ENCODE measurements at places on chromosomes 3 and 15.

- no peak for DNase-seq
These were observed 289.2 kb downstream of the ROBO1 start for GRCh38 chr3:79478620-79479019.

DNA sequence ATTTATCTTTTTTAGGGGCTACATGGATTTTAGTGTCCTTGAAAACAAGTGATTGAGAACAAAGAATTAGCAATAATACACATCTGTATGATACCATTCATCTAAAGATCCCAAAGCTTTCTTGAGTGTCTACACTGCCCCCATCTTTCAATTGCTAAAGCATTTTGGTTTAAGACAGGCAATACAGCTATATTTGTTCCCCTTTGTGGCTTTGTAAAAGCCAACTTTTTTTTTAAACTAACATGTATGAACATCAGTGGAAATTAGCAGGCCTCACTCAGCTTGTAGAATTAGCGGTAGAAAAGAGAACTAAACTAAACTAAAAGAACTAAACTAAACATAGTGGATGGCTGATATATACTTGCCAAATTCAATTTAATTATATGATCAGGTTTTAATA is 449.6 kb downstream of the MECOM start:
- no peak for DNase-seq

DNA sequence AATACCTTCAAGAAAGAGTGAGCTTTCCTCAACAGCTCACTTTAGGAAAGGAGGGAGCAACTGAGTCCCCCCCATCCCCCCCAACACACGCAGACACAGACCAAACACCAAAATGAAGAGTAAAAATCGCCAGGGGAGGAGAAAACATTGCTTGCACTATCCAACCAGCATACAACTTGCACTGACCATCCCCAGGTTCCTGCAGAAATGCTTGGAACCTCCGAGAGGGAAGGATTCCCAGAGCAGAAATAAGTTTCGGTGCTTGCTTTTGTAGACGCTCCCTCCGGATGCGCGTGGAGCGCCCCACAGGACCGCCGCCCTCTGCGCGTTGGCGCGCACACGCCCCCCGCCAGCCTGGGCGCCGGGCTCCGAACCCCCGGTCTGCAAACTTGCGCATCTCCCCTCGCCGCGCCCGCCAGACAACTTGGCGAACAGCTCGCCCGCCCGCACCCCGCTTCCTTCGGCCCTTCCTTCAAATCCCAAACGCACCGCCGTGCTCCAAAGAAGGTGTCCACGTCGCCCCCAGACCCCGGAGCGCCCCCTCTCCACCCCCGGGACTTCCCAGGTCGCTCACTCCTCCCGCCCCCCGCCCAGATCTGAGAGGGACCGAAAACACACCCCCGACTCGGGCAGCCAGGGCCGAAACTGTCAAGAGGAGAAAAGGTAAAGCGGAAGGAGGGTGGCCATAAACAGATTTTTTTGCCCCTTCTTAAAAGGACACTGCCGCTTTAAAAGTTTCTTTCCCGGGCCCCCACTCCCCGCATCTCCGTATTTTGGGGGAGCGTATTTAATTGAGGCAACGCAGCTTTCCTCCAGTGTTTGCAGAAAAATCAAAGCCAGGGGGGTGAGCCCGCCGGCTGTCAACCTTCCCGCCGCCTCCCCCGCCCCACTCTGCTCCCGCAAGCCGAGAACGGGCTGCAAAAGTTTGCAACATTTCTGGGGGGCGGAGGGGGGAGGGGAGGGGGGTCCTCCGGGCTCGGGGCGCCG is 859 bp downstream of the RORA start:
- peak; percentile 47 for DNase-seq

- peak; percentile 3 for DNase-seq
These were observed 4.0 kb downstream of the TRIM71 start for GRCh38 chr3:32821686-32822296.

DNA sequence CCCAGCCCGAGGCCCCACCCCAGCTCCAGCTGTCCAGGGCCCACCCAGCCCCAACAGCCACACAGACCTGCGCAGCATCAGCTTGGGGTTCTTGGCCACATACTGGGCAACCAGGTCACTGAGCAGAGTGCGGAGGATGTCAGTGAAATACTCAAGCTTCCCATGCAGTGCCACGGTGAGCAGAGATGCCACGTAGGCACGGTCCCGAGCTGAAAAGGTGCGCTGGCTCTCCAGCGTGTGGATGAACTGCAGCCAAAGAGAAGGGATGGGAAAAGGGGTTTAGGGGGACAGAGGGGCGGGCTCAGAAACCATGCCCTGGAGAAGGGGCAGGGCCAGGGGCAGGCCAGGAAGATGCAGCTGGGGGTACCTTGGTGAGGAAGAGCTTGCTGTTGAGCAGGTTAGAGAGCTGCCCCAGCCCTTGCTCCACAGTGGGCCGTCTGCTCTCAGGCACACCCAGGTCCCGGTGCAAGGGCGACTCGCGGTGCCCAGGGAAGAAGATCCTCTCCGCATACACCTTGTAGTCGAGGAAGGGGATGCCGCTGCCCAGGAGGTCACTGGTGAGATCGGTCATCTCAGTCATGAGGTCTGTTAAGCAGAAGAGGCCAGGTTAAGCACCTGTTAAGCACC is 17.4 kb downstream of the PLXNB1 start:
- DNase-seq = no peak

- DNase-seq = no peak
These were observed 108.3 kb downstream of the TFDP2 start for GRCh38 chr3:142040941-142041491.

DNA sequence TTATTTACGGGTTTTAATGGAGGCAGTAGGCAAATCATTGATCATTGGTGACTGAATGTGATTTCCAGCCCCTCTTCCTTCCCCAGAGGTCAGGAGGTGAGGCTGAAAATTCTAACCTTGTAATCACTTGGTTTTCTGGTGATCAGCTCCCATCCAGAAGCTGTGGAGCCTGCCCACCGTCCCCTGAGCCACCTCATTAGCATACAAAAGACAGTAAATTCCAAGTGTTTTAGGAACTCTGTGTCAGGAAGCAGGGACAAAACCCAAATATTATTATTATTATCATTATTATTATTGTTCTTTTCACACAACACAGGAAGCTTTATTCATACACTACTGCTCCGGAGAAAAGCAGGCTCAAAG is 18.2 kb downstream of the FOXB1 start:
- no peak for DNase-seq

- no peak for DNase-seq
These were observed 277.9 kb upstream of the SEMA6D start for GRCh38 chr15:47439146-47440111.

DNA sequence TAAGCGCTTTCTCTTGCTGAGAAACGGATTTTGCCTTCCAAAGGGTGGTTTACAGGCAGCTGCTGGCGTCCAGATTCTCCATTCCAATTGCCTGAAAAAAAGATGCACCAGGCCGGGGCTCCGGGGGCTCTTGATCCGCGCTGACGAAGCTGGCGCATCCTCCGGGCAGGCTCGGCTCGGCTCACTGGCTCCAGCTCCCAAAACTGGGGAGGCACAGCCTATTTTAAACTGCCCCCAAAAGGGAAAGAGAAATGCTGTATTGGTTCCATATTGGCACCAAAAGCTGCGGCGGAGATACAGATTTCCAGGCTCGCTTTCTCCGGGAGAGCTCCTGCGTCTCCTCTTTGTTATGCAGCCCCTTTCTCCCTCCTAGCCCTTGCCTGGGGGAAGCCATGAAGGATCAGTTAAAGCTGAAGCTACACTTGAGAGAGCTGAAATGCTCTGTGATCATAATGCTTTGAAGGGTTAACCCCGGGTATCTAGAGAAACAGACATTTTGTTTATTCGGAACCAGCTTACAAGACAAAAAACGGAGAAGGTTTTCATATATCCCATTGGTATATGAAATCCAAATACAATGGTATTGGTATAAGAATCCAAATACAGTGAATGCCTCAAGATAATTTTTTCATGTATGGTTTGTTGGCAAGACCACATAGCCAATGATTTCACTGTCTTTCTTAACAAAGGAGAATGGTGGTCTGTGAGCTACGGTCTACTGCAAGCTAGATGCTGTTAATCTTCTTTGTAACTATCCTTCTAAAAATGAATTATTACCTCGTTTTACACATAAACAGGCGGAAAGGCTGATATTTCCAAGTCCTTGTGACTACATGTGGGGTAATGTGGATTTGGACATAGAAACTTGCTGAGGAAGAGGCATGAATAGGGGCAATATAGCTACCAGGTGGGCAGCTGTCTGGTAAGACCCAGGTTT is 693 bp downstream of the CD200 start:
- DNase-seq = no peak

DNA sequence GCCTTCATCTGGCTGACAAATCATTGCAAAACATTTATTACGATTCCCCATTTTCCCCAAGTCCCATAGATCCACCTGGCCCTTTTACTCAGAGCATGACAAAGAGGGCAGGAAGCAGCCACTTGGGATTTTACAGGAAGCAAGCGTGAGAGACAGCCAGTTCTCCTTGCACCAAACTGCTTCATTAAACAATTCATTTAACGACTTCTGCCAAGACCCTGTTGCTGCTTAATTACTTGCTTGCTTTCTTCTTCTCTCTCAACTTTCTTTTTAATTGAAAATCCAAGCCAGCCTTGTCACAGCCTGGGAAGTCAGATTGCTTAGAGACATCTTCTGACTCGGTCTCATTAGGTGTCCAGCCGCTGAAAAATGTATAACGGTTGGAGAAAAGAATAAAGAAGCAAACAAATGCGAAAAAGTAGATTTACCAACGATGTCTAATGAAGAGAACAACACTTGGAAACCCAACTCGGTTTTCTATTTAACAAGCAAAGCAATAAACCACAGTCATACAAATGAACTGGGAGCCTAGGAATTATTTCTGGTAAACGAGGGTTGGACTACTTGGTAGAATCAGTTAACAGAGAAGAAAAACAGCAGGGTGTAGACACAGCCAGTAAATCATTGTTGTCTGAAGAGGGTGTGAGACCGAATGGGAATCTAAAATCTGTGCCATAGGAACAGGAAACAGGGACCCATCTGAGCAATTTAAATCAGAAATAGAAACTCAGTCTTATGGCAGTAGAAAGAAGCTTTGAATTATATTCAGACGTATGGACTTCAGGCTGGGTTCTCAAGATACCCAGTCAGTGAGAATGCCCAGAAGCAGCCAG is 298.3 kb downstream of the LRRC3B start:
- DNase-seq = peak; percentile 60

DNA sequence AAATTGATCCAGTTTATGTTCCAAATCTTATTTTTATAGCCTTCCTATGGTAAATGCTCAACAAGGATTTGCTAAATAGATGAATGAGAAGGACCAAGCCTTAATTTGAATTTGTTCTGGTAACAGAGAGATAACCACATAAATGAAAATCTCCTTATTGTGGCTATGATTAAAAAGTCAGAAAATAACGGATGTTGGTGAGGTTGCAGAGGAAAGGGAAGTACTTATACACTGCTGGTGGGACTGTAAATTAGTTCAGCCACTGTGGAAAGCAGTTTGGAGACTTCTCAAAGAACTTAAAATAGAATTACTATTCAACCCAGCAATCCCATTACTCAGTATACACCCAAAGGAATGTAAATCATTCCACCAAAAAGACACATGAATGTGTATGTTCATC is 26.2 kb downstream of the AAGAB start:
- no peak for DNase-seq

- DNase-seq = peak; percentile 54
These were observed 1.1 kb downstream of the IQCF6 start for GRCh38 chr3:51777985-51778384.

- DNase-seq = peak; percentile 69
These were observed 108.4 kb downstream of the LSM3 start for GRCh38 chr3:14286887-14287500.

GRCh38 chr15:75348034-75348561 is 1.3 kb downstream of the NEIL1 start:
- no peak for DNase-seq

- peak; percentile 27 for DNase-seq
These were observed 632 bp upstream of the COPS2 start for GRCh38 chr15:49155834-49156627.

GRCh38 chr3:172137287-172138192 is 98.2 kb downstream of the FNDC3B start:
- DNase-seq = peak; percentile 32

GRCh38 chr3:52391096-52391495 is 53.8 kb downstream of the SEMA3G start:
- DNase-seq = no peak

DNA sequence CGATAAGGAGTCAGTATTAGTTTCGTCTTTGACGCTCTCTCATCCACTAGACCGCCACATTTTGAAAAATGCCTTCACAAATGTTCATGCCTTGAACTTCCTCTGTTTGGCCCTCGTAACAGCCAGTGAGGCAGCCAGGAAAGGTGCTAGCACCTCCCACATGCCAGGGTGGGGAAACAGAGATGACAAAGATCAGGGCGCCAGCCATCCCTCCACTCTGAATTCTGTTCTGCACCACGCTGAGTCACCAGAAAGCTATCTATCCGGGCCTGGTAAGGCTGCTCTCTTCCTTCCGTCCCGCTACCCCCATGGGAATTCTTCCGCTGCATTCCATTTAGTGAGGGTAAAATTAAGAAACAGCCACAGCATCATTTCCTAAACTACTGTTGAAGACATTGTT is 31.3 kb upstream of the BCL2L10 start:
- no peak for DNase-seq

GRCh38 chr15:80630981-80631380 is 64.1 kb upstream of the ABHD17C start:
- no peak for DNase-seq

- peak; percentile 1 for DNase-seq
These were observed 60.7 kb downstream of the PDZRN3 start for GRCh38 chr3:73563896-73564582.

GRCh38 chr3:72517921-72518424 is 330.3 kb downstream of the SHQ1 start:
- no peak for DNase-seq

GRCh38 chr3:58484045-58484721 is 7.7 kb upstream of the KCTD6 start:
- no peak for DNase-seq

GRCh38 chr3:77147836-77148578 is 108.1 kb downstream of the ROBO2 start:
- no peak for DNase-seq

- no peak for DNase-seq
These were observed 252.9 kb upstream of the SOX2 start for GRCh38 chr3:181458857-181459256.

- DNase-seq = peak; percentile 75
These were observed 9.7 kb downstream of the EOMES start for GRCh38 chr3:27712136-27713077.

DNA sequence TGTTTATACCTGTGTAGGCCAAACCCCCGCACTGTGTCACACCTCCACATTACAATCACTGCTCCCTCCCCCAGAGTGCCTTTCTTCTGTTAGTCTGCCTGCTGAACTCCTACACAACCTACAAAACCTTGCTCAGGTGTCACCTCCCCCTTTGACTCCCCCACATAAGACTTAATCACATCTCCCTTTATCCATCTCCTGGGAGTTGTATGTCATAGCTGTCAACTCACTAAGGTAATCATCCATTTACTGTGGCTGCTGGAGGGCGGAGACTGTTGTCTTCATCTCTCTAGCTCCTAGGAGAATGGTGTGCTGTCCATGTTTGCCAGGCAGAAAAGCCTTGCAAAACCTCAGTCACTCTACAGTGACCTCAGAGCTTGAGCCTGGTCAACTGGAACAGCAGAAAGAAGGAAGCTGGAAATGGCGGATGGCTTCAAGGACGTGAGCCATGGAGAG is 43.8 kb downstream of the ZNF710 start:
- no peak for DNase-seq

Measured in DMS53 (cell line).